ENCODE measurements at places on chromosomes 12 and 14. TPM values are rescaled to one million over a fixed set of nuclear protein-coding genes. Genes with fewer than 3 reads are reported as not detected.

Gene BDKRB2
- polyA plus RNA-seq = 0.35 TPM

Gene DACT1
- 0.34 TPM for polyA plus RNA-seq

Gene GPR162
- 0.60 TPM for polyA plus RNA-seq

Gene ANKRD33
- 0.16 TPM for polyA plus RNA-seq

Gene TAS2R7
- polyA plus RNA-seq = not detected

Gene DAO
- not detected for polyA plus RNA-seq

Gene SLC6A12
- 0.30 TPM for polyA plus RNA-seq

Gene BBS10
- 3.6 TPM for polyA plus RNA-seq

Gene NTF3
- 0.16 TPM for polyA plus RNA-seq

Gene MED13L
- 15.3 TPM for polyA plus RNA-seq

Gene IL26
- polyA plus RNA-seq = not detected

Gene TMEM229B
- polyA plus RNA-seq = 0.48 TPM

Gene TTC9
- 6.6 TPM for polyA plus RNA-seq

Gene OR6C1
- not detected for polyA plus RNA-seq

Gene PTCSC3
- polyA plus RNA-seq = not detected

Gene PABPN1
- polyA plus RNA-seq = 104 TPM

Gene GUCY2C
- polyA plus RNA-seq = not detected

Gene CCDC197
- 0.69 TPM for polyA plus RNA-seq

Gene TNS2
- 48.9 TPM for polyA plus RNA-seq
